ENCODE measurements at places on chromosomes 3 and 15.

DNA sequence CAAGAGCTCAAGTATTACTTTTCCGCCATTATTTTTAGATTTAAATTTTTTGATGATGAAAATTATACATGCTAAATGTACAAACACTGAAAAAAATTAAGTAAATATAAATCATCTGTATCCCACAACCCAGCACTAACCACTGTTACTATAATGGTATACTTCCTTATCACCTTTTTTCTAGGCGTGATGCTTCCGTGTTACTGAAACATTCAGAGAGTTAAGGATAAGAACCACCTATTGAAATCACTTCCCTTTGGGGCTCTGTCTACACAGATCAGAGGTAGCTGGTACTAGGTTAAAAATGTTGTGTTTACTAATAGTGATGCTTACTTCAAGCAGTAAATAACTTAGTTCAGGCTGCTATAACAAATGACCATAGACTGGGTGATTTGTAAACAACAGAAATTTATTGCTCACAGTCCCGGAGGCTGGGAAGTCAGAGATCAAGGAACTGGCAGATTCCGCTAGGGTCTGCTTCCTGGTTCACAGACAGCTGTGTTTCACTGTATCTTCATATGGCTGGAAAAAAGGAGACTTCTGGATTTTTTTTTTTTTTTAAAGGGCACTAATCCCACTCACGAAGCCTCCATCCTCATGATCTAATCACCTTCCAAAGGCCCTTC, 6.4 kb downstream of the SNX4 start:
- no peak for DNase-seq

DNA sequence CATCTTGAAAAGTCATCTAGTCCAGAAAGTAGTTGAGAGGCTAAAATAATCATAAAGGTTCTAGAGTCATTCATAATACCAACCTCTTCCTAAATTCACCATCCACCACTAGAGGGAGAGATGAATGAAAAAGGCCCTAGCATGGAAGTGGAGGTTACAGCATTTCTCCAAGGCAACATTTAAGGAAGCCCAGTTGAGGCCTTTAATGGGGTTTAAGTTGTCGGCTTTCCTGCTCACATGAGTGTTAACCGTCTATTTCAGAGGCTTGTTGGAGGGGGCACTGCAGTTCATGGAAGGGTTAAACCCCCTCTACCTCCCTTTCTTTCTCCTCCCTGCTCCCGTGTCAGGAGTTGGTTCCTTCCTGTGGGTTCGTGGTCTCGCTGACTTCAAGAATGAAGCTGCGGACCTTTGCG, 3.8 kb upstream of the SLCO3A1 start:
- no peak for DNase-seq

- no peak for DNase-seq
Observed at GRCh38 chr15:40906991-40907802, 12.9 kb downstream of the VPS18 start.

GRCh38 chr15:74541494-74542165, 610 bp downstream of the ARID3B start:
- no peak for DNase-seq

GRCh38 chr3:51360806-51361205, 24.3 kb upstream of the MANF start:
- no peak for DNase-seq

DNA sequence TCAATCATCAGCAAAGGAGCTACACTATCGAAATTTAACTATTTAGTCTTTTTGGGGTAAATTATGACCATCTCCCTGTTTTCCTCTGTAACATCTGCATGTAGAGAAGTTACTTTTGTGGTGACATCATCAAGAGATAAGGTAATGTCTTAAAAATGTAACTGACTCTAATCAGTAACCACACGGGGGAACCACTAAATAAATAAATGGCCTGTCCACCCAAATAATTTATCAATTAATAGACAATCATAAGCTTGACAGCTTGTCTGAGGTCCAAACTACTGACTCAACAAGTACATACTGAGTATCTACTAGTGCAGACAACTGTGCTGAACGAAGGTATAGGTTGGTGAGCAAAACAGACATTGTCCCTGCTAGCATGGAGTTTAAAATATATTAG, 219.3 kb downstream of the SLC9A9 start:
- no peak for DNase-seq

- DNase-seq: no peak
Observed at GRCh38 chr15:60124460-60125070, 120.5 kb downstream of the FOXB1 start.

GRCh38 chr3:89504432-89504831, 397.0 kb downstream of the EPHA3 start:
- no peak for DNase-seq

DNA sequence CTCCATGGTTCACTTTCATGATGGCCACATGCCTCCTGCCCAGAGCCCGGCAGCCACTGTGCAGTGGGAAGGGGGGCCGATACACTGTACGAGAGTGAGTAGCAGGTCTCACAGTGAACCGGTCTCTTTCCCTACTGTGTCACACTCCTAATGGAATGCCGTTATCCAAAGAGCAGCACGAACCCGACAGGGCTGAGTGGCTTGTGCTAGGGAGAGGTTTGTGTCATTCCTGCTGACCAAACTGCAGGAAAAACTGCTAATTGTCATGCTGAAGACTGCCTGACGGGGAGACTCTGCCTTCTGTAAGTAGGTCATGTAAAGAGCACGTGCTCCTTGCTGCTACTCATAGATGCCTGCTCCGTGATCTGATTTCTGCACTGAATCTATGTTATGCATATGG, 105.1 kb downstream of the ARPP21 start:
- no peak for DNase-seq

DNA sequence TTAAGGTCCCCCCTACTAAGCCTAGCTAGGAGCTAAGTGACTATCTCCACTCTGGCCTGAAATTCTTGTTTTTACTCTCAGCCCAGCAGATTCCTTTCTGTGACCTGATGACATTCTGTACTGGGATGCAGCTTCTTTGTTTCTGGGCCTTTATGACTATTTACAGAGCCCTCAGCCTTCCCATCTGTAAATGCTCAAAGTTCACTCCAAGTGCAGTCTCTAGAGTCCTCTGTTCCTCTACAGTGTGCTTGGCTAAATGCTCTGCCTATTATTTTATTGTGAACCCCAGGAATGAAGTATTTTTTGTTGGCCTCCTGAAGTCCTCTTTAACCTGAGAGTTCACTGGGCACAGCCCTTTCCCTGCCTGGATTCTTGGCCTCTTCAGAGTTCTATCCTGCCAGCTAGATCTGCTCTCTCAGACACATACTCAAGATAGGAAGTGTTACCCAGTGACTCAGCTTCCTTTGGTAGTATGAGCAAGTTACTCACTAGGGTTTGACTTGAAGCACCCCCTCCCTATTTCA, 278.1 kb upstream of the P2RY1 start:
- peak; percentile 39 for DNase-seq

DNA sequence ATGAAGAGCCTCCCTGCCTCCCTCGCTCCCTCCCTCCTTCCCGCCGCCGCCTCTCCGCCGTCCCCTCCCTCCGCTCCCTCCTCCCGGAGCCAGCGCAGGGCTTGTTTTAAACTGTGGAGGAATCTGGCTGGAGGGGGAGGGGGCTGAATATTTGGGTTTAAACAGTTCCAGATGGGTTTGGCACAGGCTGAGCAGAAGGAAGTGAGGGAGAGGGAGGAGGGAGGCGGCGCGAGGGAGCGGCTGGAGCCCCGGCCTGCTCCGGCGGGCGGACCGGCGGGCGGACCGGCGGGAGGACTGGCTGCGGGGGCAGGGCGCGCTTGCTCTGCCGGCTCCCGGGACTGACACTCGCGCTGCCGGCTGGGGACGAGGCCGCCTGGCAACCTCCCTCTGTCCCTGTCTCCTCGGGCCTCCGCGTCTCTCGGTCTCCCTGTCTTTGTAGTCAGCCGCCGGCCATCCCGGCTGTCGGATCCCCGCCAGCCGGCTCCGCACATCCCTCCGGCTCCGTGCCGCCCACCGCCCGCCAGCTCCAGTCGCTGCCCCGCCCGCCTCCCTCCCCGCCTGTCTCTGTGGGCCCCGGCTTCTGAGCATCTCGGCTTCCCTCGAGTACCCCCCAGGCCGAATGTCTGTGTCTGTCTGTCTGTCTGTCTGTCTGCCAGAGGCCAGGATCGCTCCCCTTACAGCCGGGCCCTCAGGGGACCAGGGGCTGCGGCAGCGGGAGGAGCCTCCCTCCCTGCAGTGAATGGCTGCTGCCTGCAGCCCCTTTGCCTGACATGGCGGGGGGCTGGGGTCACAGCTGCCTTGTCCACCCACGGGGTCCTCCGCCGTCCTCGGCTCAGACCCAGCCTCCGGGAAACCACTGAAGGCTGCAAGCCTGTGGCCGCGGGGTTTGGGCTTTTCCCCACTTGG, 7.6 kb downstream of the EPHB3 start:
- peak; percentile 81 for DNase-seq

GRCh38 chr3:72860053-72860452, 11.8 kb upstream of the SHQ1 start:
- no peak for DNase-seq

DNA sequence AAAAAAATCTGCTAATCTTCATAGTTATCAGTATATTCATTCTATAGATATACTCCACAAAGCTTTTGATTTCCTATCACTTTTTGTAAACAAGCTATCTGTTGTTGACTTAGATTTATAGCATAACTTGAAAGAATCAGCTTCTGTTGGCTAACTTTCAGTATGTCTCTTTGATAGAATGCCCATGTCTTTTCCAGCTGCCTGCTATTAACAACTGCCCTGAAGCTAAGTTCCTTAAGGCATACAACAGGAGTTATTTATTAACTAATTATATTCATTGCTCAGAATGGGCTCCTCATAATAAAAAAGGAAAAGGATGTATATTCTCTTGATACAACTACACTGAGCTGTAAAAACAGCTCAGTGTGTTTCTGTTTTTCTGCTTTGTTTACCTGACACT, 293.9 kb downstream of the TUSC7 start:
- DNase-seq: no peak

GRCh38 chr3:114092151-114093015, 35.8 kb downstream of the QTRT2 start:
- DNase-seq: no peak

DNA sequence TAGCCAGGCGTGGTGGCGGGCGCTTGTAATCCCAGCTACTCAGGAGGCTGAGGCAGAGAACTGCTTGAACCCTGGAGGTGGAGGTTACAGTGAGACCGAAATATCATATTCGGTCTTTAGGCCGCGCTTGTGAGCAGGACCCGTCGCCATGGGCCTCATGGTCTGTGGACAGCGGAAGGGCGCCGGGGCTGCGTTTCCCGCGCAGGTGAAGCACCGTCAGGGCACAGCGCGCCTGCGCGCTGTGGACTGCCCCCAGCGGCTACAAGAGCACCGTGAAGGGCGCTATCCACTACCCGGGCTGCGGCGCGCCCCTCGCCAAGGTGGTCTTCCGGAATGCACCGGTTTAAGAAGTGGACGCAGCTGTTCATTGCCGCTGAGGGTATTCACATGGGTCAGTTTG, 482.0 kb upstream of the NAALADL2 start:
- no peak for DNase-seq

GRCh38 chr3:16768956-16769355, 115.8 kb upstream of the PLCL2 start:
- no peak for DNase-seq

- DNase-seq: no peak
Observed at GRCh38 chr15:78641102-78641748, at the start of gene CHRNB4. TSS of gene CHRNB4 (minus strand) at chr15:78641210. CDS start at chr15:78641133, 77 bp downstream.

DNA sequence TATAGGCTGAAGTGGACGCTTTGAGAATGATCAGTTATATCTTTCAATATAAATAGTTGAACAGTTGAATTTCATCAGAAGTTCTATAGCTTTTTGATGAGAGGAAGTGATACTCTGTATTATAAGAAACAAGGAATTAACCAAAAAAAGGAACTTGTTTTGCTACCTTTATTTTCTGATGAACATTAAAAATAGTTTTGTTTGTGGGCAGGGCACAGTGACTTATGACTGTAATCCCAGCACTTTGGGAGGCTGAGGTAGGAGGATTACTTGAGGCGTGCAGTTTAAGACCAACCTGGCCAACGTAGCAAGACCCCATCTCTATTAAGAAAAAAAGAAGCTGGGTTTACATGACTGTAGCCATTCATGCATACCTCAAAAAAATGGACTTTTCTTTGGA, 16.7 kb downstream of the BLOC1S6 start:
- DNase-seq: no peak

GRCh38 chr3:21484057-21484827, 266.8 kb downstream of the ZNF385D start:
- DNase-seq: peak; percentile 23

- no peak for DNase-seq
Observed at GRCh38 chr15:88258093-88258641, 1.6 kb upstream of the NTRK3 start.

GRCh38 chr15:80936288-80937078, 53.1 kb downstream of the MESD start:
- DNase-seq: no peak

DNA sequence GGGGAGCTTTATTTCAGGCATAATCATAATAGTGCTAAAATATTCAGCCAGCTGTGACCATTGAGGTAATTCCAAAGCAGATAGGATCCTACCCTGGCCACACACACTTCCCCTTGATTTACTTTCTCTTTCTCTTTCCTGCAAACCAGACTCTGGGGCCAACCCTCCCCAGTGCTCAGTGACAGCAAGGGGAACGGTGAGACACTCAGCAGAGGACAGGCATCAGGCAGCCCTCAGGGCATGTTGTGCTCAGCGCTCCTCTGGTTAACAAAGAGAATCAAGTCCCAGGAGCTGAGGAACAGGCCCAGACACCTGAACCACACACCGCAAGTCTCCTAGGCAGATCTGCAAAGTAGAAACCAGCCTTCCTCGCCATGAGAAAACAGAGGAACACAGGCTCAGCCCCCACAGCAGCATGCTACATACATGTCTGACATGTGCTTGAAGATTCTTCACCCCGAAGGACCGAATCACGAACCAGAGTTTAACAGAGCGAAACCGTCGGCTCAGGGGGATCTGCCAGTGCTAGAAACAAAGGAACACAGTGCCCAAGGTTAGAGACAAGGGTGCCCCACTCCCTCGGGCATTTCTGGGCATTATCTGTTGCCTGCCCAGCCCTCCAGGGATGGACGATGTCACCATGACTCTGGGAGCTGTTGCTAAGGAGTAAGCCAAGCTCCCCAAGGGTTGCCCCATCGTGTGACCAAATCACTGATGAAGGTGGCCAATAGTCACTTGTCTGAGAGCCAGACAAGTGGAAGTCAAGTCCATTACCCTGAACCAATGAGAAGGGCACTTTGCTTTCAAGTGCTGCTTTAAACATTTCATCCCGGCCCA, 17.5 kb downstream of the HDC start:
- no peak for DNase-seq

DNA sequence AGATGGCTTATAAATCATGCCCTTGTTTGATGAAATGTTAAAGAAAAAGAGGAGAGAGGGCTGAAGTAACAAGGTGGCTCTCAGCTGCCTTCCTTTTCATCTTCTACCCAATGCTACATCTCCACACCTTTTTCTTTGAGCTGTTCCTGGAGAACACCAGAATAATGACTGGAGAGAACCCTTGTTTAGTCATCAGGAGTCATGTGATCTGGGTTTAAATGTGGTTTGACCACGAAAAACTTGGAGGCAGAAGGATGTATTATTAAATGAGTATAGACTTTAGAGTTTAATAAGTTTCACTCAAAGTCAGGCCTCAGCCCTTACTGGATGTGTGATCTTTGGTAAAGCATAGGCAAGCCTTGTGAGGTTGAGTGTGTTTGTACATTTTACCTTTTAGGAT, 230.3 kb upstream of the TBL1XR1 start:
- no peak for DNase-seq
